NCI-H1092 treated with DMSO at 0.1 percent for 48 hours (cell line): ENCODE measurements at places on chromosomes 2 and 18.

DNA sequence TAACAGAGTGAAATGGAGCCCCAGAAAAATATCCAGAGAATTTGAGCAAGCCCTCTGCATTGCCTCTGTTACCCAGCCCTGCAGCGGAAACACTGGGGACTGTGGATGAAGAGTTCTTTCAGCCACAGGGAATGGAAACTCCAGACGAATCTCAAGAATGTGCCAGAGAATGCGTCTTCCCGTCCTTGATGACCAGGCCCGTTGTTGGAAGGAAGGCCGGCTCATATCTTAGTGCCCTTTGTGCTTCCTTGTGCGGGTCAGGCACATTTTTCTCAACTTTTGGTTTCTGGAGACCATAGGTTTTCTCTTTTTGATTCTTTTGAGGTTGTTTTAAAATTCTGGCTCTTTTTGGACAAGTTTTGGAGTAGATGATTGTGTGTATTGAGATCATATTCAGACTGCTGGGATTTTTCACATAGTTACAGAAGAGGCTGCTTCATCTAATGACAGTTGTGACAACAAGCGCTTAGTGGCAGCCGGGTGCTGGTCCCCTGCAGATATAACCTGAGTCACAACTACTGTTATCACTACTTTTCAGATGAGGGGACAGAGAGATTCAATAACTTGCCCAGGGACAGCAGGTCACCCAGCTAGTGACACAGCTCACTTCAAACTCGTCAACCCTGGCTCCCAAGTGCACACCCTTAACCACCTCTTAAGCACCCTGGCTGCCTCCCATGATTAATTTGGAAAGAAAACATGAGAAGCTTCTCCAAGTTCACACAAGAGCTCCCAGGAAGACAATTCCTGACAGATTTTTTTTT, 15.7 kb downstream of the MAL start:
- no peak for DNase-seq

DNA sequence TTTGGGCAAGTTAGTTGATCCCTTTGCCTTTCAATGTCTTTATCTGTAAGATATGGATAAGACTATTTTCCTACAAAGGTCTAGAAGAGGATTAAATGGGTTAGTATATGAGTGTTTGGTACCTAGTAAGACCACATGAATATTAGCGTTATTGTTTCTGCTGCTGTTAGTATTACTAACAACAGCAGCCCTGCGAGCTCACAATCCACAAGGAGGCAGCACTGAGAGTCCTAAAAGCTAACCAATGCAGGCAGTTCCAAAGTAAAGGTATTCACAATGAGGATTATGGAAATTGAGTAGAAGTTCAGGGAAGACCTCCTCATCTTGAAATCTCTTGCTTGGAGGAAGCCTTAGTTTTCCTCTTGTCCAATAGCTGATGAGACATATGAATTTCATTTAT, 248.9 kb downstream of the TDRD15 start:
- no peak for DNase-seq

- no peak for DNase-seq
Observed at GRCh38 chr2:22134421-22134820, 1010.7 kb downstream of the TDRD15 start.

- no peak for DNase-seq
Observed at GRCh38 chr2:104846786-104847585, 6.9 kb upstream of the POU3F3 start.

GRCh38 chr18:63775166-63775730, at the start of gene SERPINB7:
Gene SERPINB7 (plus strand): TSS chr18:63775418. CDS start chr18:63782373, 6,955 bp downstream.
- DNase-seq, result no peak

GRCh38 chr18:59689756-59690155, 7.5 kb downstream of the CCBE1 start:
- no peak for DNase-seq

GRCh38 chr2:28054916-28055315, 164.4 kb downstream of the BABAM2 start:
- no peak for DNase-seq

GRCh38 chr18:35467624-35468016, 30.1 kb downstream of the INO80C start:
- DNase-seq, result peak; percentile 46

DNA sequence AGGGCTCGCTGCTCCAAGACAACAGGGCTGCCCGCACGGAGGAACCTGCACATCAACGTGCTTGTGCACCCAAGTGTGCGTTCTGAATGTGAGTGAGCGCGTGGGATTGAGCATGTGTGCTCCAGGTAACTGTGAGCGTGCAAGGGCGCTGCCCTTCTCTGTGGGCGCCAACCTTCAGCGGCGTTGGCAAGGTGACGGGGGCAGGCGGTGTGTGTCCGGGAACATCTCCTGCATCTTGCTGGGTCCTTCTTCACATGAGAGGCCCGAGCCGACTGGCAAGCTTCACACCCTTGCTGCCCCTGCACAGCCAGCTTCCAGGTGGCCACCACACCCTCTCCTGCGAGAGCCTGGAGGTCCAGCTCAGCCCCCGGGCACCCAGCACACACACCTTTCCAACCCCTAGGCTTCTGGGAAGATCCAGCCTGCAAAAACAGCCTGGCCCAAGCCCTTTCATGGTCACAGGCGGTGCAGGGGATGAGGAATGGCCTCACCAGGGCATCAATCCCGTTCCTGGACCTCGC, 220.9 kb downstream of the HDAC4 start:
- DNase-seq, result no peak

GRCh38 chr2:234483568-234484251, 13.2 kb downstream of the ARL4C start:
- DNase-seq, result no peak

DNA sequence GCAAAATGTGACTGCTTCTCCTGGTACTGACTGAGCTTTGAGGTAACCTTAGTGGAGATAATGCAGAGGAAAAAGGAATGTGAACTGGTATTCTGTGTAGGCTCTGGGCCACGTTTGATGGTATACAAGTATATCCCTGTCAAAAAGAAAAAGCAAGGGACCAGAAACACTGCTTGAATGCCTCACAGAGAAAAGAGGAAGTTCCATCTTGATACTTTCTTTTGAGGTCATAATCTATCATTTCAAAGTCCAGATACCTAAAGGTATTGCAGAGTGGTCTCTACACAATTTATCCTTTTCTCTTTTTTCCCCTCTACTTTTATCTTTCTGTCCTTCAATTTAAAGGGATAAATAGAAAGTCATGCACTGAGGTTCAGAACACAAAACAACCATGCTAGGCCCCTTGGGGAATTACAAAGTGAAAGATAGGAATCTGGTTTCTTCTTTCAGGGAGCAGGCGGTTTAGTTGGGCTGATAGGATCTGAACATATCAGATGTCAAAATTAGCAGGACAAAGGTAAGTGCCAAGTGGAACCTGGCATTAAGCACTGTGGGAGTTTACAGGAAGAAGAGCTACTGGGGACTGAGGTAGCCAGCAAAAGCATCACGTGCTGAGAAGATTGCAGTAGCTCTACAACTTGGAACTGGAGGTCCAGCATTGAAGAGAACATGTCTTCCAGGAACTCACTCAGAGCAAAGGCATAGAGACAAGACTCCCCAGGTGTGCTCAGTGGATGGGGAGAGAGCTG, 121.2 kb downstream of the LYPD6 start:
- DNase-seq, result no peak

DNA sequence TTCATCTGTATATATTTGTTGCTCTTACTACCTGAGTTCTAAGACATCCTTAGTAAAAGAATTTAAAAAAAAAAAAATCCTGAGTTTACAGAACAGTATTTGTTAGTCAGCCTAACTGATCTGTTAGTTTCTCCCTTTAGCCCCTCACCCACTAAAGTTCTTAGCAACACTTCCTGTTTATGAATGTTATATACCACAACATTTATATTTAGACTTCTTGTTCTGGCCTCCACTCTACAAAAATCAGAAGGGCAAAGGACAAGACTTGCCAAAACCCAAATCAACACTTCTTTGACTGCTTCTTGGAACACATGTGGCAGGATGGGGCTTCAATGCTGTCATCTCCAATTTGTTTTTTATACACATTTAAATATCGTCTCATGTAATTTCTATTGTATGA, 71.1 kb downstream of the MGAT5 start:
- no peak for DNase-seq

DNA sequence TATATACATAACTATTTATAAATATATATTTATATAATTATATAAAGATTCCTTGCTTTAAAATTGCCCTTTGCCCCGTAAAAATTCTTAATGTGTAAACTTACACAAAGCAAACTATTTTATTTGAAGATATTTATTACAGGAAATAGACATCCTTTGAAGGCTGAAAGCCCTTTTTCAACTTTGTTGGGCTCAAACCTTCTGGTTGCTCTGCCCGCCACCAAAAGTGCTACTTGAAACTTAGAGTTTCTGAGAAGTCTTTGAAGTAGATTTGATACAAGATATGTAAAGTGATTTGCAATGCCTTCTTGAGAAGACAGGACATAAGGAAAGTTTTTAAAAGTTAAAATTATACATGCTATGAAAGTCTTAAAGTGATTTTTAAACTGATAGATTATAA, 36.6 kb upstream of the METAP1D start:
- no peak for DNase-seq
